ENCODE measurements at places on chromosomes 16 and 17.
A peak's percentile ranks its signal among the peaks of the same experiment; 100 is the strongest.

GRCh38 chr17:29138971-29139691, 41.1 kb downstream of the MYO18A start:
- DNase-seq = peak; percentile 46

DNA sequence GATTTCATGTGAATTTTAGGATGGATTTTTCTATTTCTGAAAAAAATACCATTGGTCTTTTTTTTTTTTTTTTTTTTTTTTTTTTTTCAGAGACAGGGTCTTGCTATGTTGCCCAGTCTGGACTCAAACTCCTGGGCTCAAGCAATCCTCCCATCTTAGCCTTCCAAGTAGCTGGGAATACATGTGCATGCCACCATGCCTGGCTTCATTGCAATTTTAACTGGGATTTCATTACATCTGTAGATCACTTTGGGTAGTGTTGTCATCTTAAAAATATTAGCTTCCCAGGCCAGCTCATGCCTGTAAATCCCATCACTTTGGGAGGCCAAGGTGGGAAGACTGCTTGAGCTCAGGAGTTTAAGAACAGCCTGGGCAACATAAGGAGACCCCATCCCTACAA, 54.8 kb downstream of the TOM1L2 start:
- DNase-seq = no peak

DNA sequence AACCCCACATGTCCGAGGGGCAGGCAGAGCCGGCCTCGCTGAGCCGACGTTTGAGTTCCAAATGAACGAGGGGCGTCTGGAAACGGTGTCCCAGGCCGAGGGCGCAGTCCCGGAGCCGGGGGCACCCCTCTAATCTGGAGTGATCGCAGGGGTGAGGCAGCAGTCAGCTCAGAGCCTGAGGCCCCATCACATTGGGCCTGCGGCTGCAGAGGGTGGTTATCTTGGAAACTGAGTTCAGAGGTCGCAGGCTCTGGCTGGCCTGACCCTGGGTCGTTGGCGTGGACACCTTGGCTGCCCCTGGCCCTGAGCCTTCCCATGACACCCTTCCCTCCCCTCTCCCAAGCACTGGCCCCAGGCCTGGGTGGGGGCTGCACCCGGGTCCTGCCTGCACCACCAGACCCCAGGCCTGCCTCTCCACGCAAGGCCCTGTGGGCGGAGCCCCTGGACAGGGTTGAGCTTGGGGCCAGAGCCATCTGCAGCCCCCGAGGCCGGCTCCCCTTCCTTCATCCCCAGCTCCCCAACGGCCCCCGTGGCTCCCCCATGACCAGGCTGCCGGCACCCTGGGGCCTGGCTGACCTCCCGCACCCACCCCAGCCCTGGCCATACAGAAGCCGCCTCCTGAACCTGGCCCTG, 45.6 kb downstream of the ZFPM1 start:
- DNase-seq = no peak

GRCh38 chr17:68812876-68813584, 142.2 kb downstream of the ABCA8 start:
- DNase-seq = no peak

DNA sequence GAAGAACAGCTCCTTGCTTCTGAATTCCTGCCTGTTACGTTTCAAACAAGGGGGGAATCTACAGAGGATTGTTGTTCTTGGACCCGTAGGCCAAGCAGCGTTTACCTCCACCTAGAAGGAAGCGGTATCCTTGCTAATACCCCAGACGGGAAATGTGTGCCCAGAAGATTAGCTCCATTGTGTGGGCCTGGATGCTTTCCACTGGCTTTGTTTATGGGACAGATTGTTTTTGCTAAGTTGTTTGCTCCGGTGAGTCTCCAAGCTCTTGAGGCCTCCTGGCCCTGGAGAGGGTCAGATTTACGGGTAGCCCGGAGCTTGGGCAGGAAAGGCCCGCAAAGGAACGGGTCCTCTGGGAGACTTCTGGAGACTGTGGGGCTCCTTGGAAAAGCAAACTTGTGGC, 28.4 kb upstream of the MRTFB start:
- no peak for DNase-seq

DNA sequence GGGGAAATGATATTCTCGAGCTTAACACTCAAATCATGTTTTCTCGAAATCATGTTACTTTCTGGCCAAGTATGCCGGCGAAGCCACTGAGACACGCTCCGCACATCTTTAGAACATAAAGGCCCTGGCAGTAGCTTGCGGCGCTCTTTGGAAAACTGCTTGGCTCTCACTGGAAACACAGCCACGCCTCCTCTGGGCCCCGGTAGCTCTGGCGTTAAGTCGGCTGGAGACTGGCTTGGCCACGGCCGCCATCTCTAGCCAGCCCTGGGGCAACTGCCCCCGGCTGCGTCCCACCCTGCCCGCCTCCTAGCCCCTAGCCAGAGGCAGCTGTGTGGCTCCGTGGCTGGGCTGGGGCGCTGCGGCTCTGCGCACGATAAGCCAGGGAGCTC, 9.2 kb upstream of the BAIAP2 start:
- no peak for DNase-seq

DNA sequence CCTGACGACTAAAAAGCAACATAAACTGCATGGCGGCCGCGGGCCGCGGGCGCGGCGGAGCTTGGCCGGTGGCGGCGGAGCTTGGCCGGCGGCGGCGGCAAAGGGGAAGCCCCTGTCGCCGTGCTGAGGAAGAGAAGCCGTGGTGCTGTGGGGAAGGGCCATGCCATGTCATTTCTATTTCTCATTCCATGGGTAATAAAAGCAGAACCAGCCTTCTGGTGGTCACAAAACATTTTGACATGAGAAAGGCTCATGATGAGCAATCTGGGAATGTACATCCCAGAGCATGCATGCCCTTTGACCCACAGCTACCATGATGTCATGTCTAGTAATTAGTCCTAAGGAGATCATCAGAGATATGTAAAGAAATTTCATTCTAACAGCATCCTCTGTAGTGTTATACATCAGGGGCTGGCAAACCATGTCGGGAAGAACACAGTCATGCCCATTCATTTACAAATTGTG, 23.9 kb upstream of the HEATR6 start:
- DNase-seq = peak; percentile 21

DNA sequence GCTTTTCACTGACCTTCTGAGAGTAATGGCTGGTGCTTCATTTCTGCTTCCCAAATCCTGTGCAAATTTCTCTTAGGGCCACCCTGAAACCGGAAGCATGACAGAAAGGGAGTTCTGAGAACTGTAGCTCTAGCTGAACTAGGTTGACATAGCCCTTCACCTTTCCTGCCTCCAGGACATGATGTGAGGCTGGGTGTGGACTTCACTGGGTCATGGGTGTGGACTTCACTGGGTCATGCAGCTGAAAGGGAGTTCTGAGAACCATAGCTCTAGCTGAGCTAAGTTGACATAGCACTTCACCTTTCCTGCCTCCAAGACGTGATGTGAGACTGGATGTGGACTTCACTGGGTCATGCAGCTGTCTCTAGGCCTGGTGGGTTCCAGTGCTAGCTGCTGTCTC, 54.3 kb upstream of the NLRP1 start:
- no peak for DNase-seq

- DNase-seq = no peak
These were observed 8.9 kb downstream of the SLC5A11 start for GRCh38 chr16:24854607-24855171.

- no peak for DNase-seq
These were observed 39.7 kb downstream of the USP10 start for GRCh38 chr16:84739349-84740124.

GRCh38 chr17:73227379-73227778, 34.3 kb downstream of the CPSF4L start:
- DNase-seq = no peak

GRCh38 chr17:64698725-64699124, 36.6 kb upstream of the SMURF2 start:
- no peak for DNase-seq

DNA sequence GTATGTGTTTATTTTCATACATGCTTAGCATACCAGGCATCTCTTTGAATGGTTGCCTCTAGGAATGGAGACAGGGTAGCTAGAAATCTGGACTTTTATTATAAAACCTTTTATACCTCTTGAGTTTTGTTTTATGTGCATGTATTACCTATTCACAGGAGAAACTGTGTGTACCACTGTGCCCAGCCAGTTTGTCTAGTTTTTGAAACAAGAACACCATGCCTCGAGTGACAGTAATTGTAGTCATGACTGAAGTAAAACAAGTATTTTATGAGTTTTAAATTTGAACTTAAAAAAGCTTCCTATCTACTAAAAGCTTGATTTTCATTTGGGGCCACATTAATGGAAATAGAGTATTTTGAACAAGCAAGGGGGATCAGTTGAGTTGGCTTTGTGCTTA, 57.4 kb downstream of the SNTB2 start:
- no peak for DNase-seq

- no peak for DNase-seq
These were observed 3.8 kb downstream of the TBL3 start for GRCh38 chr16:1975432-1976215.

GRCh38 chr17:16037636-16038035, 38.0 kb downstream of the TTC19 start:
- DNase-seq = no peak

DNA sequence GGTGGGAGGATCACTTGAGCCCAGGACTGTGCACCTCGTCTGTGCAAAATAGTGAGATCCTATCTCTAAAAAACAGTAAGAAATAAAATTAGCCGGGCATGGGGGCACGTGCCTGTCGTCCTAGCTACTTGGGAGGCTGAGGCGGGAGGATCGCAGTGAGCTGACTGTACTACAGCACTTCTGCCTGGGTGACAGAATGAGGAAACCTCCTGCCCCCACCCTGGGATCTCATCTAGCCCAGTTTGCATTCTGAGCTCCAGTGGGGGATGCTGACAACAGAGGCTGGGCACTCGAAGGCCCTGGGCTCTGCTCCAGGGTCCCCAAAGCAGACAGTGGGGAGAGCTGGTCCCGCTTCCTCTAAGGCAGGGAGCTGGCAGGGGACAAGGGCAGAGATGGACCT, 7.1 kb downstream of the NAGPA start:
- DNase-seq = no peak

GRCh38 chr16:85253084-85253941, 141.0 kb upstream of the CIBAR2 start:
- DNase-seq = peak; percentile 73

GRCh38 chr17:2883544-2884213, 87.4 kb downstream of the RAP1GAP2 start:
- no peak for DNase-seq

GRCh38 chr17:45394913-45395568, 37.6 kb downstream of the ARHGAP27 start:
- peak; percentile 63 for DNase-seq

DNA sequence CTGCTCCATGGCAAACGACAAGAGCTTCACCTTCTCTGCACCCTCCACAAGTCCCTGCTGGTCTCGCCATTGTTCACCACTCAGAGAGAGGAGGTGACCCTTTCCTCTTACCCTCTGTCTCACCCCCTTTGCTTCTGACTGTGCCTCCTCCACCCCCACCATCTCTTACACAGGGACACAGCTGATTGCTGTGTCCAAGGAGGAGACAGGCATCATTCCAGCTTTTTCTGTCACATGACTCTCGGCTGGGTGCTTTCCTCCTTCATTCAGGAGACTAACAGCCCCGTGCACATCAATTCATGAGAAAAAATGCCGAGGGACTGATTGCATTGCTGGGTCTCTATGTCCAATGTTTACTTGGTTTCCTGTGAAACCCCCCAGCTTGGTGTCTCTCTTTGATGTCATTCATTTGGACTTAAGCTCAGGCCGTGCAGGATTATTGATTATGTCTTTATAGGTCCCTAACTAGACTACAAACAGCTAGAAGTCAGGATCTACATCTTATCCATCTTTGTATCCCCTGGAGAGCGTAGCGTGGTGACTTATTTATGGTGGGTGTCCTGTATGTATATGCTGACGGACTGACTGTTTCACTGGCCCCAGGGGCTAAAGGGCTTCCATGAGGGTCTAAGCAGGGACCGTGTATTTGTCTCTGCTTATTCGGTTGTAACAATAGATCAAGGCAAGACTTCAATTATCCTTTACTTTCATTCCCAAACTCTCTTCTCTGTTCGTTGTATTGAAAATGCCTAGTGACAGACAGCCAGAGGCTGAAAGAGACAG, 82.2 kb upstream of the CDH13 start:
- no peak for DNase-seq

- DNase-seq = no peak
These were observed 7.4 kb upstream of the COX10 start for GRCh38 chr17:14061666-14062560.

GRCh38 chr17:40219594-40220338, 662 bp downstream of the WIPF2 start:
- DNase-seq = peak; percentile 28

GRCh38 chr16:48381201-48381600, 4.0 kb downstream of the SIAH1 start:
- no peak for DNase-seq

GRCh38 chr16:57687363-57687929, 7.2 kb upstream of the DRC7 start:
- DNase-seq = no peak

- no peak for DNase-seq
These were observed 1.8 kb upstream of the BCL6B start for GRCh38 chr17:7020894-7021664.

GRCh38 chr17:76710863-76711611, at the start of gene MXRA7:
TSS of gene MXRA7 (minus strand) at chr17:76710965. CDS start at chr17:76710946, 19 bp downstream.
- DNase-seq = peak; percentile 60

DNA sequence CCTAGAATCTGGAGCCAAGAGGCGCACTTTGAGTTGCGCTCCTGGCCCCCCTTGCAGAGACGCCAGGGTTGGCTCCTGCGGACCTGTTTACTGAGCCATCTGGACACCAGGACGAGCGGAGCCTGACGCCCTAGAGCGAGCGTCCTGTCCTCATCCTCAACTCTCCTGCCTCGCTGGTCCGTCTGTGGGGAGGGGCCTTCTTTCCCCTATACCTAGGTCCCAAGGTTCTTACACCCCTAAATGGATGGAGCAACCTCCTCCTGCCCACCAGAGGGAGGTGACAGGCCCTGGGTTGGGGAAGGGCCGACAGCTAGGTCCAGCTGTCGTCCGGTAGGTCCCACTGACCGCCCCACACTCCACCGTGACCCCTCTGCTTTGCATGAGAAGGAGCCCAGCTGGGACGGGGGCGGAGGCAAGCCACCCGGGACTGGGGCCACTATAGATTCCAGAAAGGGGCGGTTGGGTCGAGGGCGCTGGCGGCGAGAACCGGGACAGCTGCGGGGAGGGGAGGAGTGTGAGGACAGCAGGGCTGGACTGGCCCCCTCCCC, 3.1 kb upstream of the LHX1 start:
- peak; percentile 10 for DNase-seq

DNA sequence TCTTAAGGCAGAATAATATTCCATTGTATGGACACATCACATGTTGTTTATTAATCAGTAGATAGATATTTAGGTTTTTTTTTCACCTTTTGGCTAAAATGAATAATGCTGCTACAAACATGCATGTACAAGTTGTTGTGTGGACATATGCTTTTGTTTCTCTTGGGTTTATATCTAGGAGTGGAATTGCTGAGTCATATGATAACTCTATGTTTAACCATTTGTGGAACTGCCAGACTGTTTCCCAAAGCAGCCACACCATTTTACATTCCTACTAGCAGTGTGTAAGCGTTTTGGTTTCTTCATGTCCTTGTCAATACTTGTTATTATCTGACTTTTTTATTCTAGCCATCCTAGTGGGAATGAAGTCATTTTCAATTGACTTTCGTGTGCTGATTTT, 21.3 kb downstream of the CYLD start:
- DNase-seq = no peak

GRCh38 chr17:9389111-9389527, 186.5 kb downstream of the STX8 start:
- no peak for DNase-seq

- no peak for DNase-seq
These were observed 276.4 kb upstream of the PSMD7 start for GRCh38 chr16:74020095-74020670.

- peak; percentile 33 for DNase-seq
These were observed 8.4 kb downstream of the FSCN2 start for GRCh38 chr17:81536299-81537290.

- DNase-seq = no peak
These were observed 108.7 kb downstream of the SMG6 start for GRCh38 chr17:2194889-2195335.
